Stimulated activated CD4-positive, alpha-beta T cell treated with anti-CD3 and anti-CD28 coated beads, Interleukin-1b, Interleukin-23, amount 100 ng/mL, for 1 hour (primary cell): ENCODE measurements at places on chromosomes 5 and 9.

DNA sequence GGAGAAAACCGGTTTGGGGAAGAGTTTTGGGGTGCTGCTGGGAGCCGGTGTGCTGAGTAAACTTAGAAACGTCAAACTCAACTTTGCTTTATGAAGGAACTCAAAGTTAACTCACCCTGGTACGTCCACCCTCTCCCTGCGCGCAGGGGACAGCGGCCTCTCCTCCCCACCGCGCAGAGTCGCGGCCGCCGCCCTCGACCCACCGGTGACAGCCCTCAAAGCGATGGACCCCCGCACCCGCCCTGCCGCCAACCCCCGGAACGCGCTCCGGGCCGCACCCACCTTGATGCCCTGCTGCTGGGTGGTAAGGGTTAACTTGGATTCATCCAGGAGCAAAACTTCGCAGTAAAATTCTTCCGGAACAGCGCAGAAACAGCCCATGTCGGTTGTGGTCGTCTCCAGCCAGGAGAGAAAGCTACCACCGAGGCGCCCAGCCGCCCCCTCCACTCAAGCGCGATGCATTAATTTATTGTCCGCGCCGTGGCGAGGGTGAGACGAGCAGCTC is 366 bp downstream of the EPB41L4A start:
- DNase-seq: no peak

DNA sequence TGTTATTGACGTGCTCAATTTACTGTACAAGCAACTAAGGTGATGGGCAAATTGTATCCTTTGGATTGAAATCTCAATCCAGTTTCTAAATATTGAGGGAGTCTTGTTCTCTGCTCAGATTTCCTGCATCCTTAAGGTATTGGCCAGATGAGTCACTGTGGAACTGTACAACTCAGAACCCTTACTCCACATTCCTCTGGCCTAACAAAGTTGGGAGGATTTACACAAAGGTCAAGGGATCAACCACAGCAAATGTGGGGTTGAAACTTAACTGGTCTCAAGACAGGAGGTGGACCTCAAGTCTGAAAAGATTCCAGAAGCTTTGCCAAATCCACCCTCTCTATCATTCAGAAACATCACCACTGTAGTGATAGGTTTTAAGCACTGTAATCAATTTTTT is 81.5 kb upstream of the AGXT2 start:
- DNase-seq: no peak

- no peak for DNase-seq
These were observed 498.6 kb upstream of the TLE4 start for GRCh38 chr9:79073201-79073600.

- no peak for DNase-seq
These were observed 12.5 kb downstream of the DNAH5 start for GRCh38 chr5:13932011-13932410.

DNA sequence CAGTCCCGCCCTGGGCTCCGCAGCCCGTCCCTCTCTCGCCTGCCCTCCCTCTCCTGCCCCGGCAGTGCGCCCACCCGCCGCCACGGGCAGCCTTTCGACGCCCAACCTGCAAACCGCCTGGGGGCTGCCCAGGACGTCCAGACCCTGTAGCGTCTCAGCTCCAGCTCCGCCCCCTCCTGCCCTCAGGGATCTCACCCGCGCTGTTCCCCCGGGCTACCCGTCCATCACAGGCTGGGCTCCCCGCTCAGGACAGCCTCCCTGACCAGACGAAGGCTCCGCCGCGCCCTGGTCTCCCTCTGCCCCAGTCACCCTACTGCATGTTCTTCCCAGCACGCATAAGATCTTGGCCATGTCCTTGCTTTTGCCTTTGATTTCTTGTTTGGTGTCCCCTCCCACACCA is 1.4 kb downstream of the RASGEF1C start:
- no peak for DNase-seq

DNA sequence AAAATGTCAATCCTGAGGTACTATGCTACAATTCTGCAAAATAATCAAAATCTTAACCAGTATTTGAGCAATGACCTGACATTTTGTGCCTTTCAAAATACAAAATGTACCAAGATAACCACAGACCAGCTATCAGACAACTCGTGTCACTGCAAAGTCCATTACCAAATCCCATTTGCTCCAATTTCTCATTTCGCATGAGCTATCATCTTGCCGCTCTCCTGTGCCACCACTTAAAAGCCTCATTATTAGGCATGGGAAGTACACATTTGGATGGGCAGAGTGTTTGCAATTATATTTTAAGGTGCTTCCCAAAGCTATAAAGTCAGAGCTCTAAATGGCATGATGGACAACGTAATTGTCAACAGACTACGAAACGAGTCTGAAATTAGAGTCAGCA is 205.2 kb downstream of the AGTPBP1 start:
- DNase-seq: no peak

DNA sequence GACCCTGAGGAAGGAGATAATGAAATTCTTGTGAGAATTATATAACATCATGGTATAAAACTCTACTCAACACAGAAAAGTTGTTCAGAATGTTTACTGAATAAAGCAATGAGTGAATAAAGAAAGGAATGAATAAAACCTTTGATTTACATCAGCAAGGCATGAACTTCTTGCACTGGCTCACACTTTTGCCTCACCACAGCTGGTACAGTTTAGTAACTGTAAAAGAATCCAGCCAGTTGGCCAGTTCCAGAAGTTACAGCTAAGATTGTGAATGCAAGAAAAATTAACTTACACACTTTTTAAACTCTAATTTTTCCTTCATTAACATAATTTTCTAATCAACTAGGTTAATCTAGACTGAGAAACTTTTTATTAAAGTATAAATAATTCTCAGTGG is 490.9 kb downstream of the NFIB start:
- DNase-seq: no peak

DNA sequence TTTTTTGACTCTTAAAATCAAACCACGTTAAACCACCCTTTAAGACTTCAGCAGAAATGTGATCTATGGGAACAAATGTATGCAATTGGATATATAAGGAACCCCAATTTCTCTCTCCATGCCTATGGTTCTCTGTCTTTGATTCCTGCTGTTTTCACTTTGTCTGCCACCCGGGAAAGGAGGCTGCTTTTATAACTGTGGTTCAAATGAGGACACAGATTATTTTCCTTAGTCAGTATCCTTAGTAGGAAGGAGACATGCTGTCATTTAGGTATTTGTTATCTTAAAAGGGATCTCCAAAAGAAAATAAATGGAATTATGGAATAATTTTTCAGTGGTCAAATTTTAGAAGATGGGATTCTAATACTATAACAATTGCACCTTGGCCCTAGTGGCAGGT is 176.1 kb upstream of the NREP start:
- DNase-seq: no peak

- DNase-seq: no peak
These were observed 30.4 kb downstream of the CAMK4 start for GRCh38 chr5:111254613-111255012.

GRCh38 chr5:1748845-1749244 is 50.8 kb downstream of the MRPL36 start:
- no peak for DNase-seq

- DNase-seq: no peak
These were observed 14.2 kb upstream of the TTLL11 start for GRCh38 chr9:122107291-122107805.

GRCh38 chr9:739362-739761 is 102.1 kb upstream of the DMRT1 start:
- DNase-seq: no peak

DNA sequence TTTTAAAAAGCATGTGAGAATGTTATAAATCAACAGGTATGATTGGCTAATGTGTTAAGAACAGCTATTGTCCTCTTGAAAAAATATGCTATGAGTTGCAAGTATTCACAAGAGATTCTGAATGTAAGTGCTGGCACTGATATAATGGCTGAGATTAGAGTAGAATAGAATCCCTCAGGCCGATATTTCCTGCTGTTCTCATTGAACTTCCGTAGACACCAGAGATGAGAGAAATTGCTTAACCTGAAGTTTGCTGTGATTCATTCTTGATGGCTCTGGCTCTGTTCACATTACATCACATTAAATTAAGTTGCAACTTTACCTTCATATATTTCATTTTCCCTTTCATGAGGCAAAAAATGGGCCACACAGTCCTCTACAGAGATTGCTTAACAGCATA is 114.5 kb downstream of the BAAT start:
- DNase-seq: no peak

DNA sequence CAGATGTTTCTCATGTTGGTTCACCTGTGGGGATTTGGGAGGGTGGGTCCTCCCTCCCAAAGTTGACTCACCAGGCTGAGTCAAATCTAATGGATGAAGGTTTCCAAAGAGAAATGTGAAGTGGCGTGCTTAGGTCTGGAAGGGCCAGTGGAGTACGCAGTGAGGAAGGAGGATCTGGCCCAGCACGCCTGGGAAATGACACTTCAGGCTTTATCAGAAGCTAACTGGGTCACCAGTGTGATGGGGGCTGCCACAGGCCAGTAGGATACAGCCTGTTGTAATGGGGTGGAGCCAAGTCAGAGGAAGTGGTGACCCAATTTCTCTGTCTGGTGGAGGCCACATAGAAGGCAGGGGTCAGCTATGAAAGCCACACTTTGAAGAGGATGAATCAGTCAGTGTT is 18.0 kb downstream of the POLR1E start:
- DNase-seq: no peak

DNA sequence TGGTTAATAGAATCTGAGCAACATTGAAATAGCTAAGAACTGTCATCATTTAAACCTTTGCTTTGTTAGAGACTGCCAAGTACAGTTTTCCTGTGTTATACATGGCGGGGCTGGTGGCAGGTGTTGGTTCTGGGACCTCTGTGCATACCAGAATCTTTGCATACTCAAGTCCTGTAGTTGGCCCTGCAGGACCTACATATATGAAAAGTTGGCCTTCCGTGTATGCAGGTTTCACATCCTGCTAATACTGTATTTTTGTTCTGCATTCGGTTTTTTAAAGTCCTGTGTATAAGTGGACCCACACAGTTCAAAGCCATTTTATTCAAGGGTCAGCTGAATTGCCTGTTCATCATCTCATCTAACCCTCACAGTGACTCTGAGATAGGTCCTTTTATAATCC is 36.4 kb downstream of the LARP1 start:
- DNase-seq: no peak

DNA sequence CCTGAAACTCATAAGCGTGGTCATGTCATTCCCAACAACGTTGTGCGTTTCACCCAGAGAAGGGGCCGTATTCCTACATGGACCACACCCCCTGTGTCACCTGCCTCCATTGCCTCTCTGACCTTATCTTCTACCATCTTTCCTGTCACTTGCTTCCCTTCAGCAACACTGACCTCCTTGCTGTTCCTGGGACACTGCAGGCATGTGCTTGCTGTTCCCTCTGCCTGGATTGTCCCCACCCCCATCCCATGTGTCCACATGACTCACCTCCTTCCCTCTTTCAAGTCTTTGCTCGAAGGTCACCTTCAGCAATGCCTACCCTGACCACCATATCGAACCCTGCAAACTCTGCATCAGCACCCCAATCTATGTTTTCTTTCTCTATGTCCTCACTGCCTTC is 133.2 kb upstream of the ZNF618 start:
- DNase-seq: no peak

DNA sequence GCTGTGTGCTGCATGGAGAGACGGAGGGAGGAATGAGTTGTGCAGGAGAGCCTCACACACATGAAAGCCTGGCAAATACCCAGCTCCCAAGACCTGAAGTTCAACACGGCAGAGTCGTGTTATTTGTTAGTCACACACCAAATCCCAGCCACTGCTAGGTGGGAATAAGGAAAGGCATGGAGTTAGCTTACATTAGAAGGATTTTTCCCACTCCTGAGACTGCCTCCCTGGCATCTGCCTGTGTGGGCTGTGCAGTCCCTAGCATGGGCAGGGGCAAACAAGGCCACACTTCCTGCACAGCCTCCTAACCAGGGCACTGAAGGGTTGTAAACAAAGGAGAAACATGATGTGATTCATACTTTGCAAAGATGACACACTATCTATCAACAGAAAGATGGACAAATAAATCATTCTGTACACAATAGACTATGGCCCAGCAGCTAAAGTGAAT is 306.8 kb downstream of the SPOCK1 start:
- no peak for DNase-seq

DNA sequence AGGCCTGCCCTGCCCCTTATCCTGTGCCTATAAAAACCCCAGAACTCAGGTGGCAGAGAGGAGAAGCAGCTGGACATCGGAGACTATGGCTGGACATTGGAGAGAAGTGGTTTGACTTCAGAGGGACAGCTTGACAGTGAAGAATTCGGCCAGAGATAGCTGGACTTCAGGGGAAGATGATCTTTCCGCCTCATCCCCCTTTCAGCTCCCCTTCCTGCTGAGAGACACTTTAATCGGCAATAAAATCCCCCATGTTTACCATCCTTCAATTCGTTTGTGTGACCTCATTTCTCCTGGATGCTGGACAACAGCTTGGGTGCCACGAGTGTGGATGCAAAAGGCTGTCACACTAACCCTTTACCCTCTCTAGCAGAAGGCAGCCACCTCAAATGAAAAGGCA is 134.1 kb upstream of the TUT7 start:
- DNase-seq: no peak

DNA sequence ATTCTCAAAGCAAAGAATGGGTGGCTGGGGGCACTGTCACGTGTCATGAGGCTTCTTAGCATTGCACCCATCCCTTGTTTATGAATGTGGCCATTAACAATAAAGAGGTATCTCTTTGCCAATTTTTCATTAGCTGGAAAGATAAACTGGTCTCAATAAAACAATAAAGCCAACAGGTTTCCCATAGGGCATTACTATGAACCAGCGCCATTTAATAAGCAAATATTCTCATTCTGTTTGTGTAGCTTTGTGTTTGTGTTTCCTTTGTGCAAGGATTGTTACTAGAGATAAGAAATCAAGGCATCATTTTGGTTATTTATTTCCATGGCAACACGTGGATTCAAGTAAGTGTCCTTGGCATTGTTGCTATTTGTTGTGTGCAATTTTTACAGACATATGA is 37.6 kb upstream of the CAST start:
- DNase-seq: no peak
